ENCODE measurements at places on chromosomes 13 and 19.
A peak's percentile ranks its signal among the peaks of the same experiment; 100 is the strongest.

- DNase-seq, result peak; percentile 28
These were observed 1.4 kb downstream of the BRD4 start for GRCh38 chr19:15330801-15331418.

DNA sequence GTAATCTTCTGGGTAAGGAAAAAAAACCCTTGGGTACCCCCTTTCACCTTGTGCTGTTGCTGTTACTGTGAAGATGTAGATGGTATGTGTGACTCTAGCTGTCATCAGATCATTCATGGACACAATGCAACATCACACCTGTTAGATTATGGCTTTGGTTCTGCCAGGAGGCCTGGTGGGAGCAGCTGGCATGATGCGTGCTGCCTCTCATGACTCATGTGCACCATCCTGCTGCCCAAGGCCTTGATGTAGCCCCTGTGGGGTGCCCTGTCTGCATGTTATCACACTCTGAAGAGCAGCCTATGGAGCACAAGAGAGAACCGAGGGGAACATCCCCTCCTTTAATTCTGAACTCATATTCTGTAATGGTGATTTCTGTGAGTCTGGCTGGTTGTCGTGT is 57.7 kb upstream of the TEX29 start:
- DNase-seq, result peak; percentile 86

GRCh38 chr13:44969551-44970484 is 19.5 kb downstream of the NUFIP1 start:
- peak; percentile 68 for DNase-seq

DNA sequence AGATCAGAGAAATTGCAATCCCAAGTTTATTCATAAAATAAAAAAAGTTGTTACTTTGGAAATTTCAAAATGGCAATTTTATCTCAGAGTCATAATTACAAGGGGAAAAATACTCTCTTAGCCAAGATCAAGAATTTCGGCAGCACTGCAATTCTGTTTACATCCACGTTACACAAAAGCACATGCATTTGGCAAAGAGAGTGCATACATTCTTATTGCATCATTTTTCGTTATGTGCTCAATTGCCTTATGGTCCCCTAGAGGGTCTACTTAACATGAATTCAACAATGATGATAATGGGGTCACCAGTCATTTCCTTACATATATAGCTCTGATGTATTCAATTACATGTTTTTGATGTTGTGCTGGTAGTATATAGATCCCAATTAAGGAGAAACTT is 498.0 kb downstream of the DIAPH3 start:
- no peak for DNase-seq

GRCh38 chr19:3346677-3347353 is 19.6 kb upstream of the NFIC start:
- peak; percentile 72 for DNase-seq

DNA sequence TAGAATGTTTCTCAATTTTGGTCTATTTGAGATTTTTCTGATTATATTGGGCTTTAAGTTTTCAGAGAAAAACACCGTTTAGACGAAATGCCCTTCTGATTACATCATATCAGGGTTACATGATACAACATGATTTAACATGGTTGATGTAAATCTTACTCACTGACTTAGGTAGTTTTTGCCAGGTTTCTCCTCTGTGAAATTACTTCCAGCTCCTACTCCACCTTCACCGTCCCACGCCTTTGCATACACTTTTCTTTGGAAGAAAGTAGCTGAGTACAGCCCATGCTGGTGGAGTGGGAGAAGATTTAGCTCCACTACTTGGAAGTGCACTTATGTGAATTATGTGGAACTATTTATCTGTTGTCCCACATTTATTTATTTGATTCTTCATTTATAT is 433.2 kb upstream of the KLHL1 start:
- DNase-seq, result no peak

DNA sequence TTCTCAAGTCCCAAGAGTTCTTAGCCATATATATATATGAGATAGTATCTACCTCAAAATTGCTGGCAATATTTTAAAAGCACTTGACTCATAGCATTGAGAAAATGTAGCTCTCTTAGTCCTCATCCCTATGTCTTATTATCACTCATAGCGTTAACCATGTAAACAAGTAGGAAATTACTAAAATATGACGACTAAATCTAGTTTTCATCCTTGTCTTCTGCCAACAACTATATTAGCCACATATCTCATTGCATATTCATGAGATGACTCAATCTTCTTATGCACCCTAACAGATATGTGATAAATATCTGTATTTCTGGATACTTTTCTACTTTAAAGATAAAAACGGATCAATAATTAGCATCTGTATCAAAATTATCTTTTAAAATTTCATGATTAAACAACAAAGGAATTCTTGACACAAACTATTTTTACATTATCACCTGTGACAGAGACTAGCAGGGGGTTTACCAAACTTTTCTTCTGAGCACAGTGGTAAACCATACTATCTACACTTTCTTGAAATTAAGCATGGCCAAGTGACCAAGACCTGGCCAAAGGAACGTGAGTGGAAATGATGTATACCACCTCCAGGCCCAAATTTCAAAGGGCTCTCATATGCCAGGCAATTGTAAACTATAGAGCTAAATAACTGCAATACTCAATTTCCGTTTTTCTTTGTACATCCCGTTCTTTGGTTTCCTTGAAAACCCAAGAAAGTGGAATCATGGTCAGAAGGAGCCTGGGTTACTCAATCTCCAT is 45.7 kb downstream of the ZC3H13 start:
- DNase-seq, result no peak

DNA sequence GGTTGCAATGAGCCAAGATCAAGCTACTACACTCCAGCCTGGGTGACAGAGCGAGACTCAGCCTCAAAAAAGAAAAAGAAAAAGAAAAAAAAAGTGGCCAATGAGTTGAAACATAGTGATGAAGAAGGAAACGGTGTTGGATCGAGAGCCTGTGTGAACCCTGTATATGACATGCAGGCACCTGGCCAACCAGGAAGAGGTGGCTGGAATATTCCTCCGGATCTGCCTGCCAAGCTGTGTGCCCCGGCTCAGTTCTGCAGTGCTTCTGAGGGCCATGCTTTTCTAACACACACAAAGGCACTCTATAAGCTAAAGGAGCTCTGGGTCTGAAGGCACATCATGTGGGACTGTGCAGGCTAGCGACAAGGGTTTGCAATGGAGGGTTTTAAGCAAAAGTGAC is 3.7 kb upstream of the ZNF444 start:
- DNase-seq, result no peak

DNA sequence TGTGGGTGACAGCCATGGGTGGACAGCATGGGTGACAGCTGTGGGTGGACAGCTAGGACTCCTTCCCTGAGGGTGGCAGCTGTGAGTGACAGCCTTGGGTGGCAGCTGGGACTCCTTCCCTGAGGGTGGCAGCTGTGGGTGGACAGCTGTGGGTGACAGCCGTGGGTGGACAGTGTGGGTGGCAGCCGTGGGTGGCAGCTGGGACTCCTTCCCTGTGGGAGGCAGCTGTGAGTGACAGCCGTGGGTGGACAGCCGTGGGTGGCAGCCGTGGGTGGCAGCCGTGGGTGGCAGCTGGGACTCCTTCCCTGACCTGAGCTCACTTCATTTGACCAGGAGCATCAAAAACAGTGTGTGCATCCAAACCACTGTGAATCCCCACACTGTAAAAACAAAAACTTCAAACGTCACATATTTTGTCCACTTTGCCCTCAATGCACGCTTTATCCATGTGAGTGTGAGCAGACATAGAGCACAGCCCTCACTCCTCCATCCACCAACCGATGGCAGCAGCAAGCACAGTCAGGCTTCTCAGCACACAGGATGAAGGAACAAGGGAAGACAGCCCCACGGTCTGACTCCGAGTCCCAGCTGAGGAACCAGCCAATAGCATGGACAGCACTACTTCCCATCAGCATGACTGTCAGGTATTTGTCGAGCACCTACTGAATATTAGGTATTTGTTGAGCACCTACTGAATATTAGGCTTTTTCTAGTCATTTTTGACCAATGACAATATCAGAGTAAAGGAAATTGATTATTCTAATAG is 1.6 kb upstream of the CFAP97D2 start:
- DNase-seq, result peak; percentile 31
